ENCODE measurements at places on chromosomes 3 and 15.

GRCh38 chr3:171809611-171809860 is 747 bp downstream of the PLD1 start:
- DNase-seq = no peak

GRCh38 chr15:100108846-100109245 is 232.9 kb downstream of the ADAMTS17 start:
- DNase-seq = no peak

DNA sequence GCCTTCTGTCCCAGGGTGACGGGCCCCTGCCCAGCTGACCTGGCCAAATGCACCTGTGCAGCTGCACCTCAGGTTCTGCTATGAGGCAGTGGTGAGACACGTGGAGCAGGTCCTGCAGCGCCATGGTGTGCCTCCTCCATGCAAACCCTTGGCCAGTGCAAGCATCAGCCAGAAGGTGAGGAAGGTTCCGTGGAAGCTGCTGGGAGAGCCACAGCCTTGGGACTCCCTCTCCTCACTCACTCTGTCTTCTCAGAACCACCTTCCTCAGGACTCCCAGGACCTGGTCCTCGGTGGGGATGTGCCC is 31.6 kb downstream of the PTPN23 start:
- no peak for DNase-seq

DNA sequence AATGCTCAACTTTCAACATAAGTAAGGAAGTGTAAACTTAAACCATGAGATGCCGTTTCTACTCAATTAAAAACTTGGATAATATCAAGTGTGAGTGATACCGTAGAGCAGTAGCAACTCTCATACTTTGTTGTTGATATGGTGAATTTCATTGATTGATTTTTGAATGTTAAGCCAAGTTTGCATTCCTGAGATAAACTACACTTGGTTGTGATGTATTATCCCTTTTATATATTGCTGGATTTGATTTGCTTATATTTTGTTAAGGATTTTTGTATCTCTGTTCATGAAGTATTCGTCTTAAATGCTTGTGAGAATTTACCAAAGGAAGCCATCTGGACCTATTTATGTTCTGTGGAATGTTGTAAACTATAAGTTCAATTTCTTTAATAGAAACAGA is 21.7 kb downstream of the SLMAP start:
- no peak for DNase-seq

DNA sequence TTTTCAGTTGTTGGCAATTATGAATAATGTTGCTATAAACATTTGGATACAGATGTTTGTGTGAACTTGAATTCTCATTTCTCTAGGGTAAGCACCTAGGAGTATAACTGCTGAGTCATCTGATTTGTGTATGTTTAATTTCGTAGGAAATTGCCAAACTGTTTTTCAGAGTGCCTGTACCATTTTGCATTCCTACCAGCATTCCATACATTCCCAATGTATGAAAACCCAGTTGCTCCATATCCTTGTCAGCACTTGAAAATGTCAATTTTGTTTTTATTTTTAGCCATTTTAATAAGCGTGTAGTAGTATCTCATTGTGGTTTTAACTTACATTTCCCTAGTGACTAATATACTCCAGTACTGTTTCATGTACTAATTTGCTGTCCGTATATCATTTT is 98.5 kb upstream of the TSC22D2 start:
- no peak for DNase-seq

- DNase-seq = no peak
Observed at GRCh38 chr3:41029356-41029755, 169.9 kb upstream of the CTNNB1 start.

DNA sequence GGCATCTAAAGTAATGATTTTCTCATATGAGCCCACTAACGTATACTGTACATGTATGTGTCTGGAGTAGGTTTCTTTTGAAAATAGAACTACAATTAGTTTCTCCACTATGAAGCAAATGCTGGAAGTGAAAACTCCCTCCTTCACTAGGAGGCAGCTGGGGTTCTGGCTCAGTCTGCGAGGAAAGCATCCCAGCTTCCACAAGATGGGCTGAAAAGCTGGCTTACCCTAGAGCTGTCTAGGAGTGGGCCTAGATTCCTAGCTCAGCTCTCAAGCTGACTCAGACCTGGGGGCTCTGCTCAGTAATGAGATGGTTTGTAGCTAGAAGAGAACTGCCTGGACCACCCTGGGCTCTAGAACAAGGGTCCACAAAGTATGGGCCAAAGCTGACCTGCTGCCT is 268.3 kb downstream of the THRB start:
- DNase-seq = no peak

GRCh38 chr3:195865752-195866151 is 42.6 kb downstream of the TNK2 start:
- DNase-seq = no peak

GRCh38 chr15:29676961-29677402 is 145.3 kb downstream of the TJP1 start:
- no peak for DNase-seq

GRCh38 chr3:153274561-153274960 is 112.5 kb downstream of the RAP2B start:
- DNase-seq = no peak

DNA sequence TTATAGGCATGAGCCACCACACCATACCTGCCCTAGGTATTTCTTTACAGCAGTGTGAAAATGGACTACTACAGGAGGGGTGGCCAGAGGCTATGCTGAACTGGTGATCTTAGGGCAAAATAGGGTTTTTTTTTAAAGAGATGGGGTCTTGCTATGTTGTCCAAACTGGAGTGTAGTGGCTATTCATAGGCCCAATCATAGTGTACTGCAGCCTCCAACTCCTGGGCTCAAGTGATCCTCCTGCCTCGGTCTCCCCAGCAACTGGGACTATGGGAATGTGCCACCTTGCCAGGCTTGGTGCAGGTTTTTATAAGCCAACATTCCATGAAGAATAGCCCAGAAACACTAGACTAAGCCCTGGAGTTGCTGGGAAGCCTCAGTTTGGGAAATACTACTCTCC is 28.6 kb upstream of the TSC22D2 start:
- DNase-seq = no peak

All from activated CD4-positive, alpha-beta memory T cell treated with anti-CD3 and anti-CD28 coated beads for 36 hours (primary cell).